ENCODE measurements at places on chromosomes 6 and 20.

- no peak for DNase-seq
Measured at GRCh38 chr6:89542081-89542857, 96.3 kb downstream of the LYRM2 start.

- DNase-seq: peak; percentile 41
Measured at GRCh38 chr20:36573798-36574365, 485 bp downstream of the TGIF2 start.

- DNase-seq: no peak
Measured at GRCh38 chr20:56504373-56505005, 20.1 kb upstream of the FAM209A start.

- no peak for DNase-seq
Measured at GRCh38 chr20:59161721-59162120, 1.9 kb upstream of the ZNF831 start.

GRCh38 chr6:53934023-53934422, 139.2 kb downstream of the LRRC1 start:
- DNase-seq: no peak

DNA sequence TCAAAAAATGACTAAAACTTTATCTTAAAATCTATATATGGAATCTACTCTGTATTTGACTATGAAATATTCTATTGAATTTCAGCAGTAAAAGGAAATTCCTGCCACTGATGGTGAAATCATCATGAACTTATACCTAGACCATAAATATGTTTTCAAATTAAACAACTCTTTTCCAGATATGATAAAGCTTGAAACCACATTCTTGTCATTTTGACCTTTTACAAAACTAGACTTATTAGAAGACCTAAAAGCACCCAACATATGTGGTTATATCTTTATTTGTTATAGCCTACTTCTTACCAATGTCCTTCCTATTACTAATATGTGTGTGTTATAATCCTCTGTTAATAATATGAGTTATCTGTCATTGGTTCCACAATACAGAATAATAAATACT, 35.3 kb downstream of the FRK start:
- no peak for DNase-seq

- peak; percentile 84 for DNase-seq
Measured at GRCh38 chr20:462199-462991, at the start of gene TBC1D20. TBC1D20 (minus strand) TSS chr20:462533; CDS start chr20:462405, 128 bp downstream.

- no peak for DNase-seq
Measured at GRCh38 chr6:5163247-5163646, 78.1 kb downstream of the PPP1R3G start.

GRCh38 chr6:43963877-43964658, 163.2 kb downstream of the MRPL14 start:
- DNase-seq: no peak

GRCh38 chr6:95175927-95176675, 401.2 kb upstream of the MANEA start:
- no peak for DNase-seq

DNA sequence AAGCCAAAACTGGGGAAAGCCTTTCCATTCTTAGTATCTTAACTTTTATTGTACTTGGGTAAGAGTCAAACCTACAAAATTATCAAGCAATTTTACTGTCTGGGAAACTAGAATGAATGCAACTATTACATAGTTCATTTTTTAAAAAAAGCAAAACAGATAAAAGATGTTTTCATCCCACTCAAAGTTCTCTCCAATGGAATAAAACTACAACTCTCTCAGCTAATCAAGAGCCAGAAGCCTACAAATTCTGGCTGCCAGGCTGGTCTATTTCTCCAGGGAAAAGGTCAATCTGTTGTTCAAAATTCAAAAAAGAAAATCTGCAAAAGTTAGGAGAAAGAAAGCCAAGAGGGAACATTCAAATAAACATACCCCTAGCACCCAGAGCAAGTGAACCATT, 56.2 kb downstream of the COL12A1 start:
- no peak for DNase-seq

- no peak for DNase-seq
Measured at GRCh38 chr6:7269816-7270215, 43.2 kb downstream of the SSR1 start.

DNA sequence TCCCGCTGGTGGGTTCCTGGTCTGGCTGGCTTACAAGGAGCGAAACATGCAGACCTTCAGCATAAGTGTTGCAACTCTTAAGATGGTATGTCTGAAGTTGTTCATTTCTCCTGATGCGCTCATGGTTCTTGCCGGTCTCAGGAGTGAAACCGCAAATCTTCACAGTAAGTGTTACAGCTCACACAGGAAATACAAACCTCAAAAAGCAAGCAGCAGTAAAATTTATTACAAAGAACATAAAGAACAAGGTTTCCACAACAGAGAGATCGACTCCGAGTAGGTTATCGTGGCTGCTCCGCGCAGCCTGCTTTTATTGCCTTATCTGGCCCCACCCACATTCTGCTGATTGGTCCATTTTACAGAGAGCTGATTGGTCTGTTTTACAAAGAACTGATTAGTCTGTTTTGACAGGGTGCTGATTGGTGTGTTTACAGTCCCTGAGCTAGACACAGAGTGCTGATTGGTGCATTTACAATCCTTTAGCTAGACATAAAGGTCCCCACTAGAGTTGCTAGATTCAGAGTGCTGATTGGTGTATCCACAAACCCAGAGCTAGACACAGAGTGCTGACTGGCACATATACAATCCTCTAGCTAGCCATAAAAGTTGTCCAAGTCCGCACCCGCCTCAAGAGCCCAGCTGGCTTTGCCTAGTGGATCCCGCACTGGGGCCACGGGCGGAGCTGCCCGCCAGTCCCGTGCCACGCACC, 39.2 kb downstream of the TRIM27 start:
- DNase-seq: peak; percentile 35

DNA sequence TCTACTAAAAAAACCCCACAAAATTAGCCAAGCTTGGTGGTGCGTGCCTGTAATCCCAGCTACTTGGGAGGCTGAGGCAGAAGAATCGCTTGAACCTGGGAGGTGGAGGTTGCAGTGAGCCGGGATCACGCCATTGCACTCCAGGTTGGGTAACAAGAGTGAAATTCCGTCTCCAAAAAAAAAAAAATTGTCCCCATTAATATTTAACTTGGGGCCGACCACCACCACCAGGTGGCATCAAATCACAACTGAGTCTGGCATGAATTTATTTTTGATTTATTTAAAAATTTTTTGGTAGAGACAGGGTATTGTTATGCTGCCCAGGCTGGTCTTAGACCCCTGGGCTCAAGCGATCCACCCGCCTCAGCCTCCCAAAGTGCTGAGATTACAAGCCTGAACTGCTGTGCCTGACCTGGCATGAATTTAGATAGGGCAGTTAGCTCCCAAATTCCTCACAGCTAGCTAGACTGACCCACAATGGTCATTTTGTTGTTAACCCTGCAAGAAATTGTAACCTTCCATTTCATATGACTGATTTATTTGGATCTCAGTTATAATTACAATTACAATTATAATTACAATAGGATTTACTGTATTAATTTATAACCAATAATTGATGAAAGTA, 17.1 kb upstream of the BEND3 start:
- DNase-seq: no peak

DNA sequence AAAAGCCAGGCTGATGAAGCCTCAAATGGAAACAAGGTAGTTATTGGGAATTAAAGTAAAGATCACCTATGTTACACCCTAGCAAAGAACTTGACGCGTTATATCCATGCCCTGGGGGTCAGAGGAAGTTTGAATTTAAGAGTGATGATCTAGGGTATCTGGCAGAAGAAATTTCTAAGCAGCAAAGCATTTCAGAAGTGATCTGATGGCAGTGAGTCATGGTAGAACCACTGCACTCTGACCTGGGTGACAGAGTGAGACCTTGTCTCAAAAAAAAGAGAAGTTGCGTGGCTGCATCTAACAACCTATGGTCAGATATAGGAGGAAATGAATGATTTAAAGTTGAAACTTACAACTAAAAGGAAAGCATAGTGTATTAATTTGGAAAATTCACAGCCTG, 45.2 kb downstream of the SCP2D1 start:
- DNase-seq: no peak

DNA sequence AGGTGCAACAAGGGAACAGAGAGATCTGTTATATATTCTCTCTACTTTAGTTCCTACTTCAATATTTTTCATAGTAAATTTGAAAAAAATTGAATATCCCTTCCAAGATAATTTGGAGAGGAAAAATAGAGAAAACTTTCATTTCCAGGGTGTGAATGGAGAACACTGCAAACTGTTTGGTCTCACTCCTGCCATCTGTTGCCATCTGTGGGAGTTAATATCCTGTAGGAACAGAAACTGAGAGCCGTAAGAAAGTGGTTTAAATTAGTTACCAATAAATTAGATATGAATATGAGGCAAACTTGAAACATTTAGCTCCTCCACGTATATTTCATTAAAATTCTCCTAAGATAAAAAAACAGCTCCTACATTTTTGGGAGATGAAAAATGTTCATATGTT, 4.2 kb downstream of the ZNF337 start:
- DNase-seq: no peak

DNA sequence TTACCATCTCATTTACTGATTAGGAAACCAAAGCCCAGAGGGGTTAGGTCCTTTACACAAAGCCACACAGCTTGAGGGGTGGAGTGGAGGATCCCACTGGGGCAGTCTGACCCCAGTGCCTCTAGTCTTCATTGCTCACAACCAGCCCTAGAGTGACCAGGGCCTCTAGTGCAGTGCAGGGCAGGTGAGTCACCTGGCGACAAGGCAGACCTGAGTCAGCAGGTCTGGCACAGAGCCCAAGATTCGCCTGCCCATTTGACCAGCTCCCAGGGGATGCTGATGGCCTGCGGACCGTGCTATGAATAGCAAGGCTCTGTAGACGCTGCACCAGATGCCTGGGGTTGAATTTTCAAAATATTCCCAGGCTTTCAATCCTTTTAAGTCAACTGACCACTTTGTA, 29.9 kb downstream of the CDH26 start:
- no peak for DNase-seq

DNA sequence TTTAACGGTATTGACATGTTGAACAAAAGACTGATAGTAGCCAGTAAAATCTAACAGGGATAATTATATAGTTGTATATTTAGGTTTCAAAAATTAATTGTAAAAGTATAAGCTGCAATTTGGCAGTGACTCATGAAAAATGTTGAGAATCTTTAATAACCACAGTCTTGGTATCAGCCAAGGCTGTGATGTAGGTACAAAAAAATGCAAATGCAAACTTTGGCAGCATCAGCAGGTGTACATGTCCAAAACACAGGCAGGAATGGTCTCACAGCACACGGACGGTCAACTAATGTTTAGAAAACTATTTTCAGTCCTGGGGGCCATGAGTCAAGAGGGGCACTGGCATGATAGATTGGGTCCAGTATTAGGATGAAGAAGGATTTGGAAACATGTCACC, 58.5 kb upstream of the BEND3 start:
- no peak for DNase-seq

GRCh38 chr6:106715922-106716321, 86.5 kb downstream of the QRSL1 start:
- DNase-seq: no peak

DNA sequence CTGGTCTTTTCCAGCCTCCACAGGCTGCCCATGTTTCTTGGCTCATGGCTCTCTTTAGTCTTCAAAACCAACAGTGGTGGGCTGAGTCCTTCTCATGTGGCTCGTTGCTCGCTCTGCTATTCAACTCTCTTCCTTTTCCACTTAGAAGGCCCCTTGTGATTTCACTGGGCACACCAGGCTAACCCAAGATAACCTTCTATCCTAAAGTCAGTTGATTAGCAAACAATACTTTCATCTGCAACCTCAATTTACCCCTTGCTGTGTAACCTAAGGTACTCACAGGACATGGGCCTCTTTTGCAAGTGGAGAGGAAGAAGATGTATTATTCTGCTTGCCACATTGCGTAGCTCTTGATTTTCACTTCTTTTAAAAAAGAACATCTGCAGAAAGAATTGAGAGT, 79.6 kb downstream of the UTRN start:
- no peak for DNase-seq

DNA sequence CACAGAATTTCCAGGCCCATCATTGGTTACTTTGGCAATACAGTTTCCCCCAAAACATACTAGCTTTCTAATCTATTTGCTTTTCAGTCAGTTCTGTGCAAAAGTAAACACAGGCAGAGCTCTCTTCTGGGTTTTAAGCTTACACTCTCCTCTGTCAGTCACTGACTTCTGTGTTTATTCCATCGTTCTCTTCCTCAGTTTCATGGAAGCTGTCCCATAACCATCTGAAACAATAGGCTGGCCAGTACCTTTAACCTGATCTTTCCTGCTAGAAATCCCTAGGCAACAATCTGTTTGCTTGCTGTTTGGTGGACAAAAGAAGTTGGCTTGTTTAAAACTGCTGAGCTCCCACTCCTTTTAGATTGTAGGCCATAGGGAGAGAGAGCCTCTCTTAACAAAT, 431.5 kb downstream of the HACE1 start:
- DNase-seq: no peak

- no peak for DNase-seq
Measured at GRCh38 chr6:158439255-158439654, 120.6 kb upstream of the TMEM181 start.

- DNase-seq: no peak
Measured at GRCh38 chr6:110482774-110483400, 6.5 kb upstream of the SLC22A16 start.
